ENCODE measurements at places on chromosomes 6 and 20. TPM values are rescaled to one million over a fixed set of nuclear protein-coding genes. Genes with fewer than 3 reads are reported as not detected.

- no peaks in the 10 kb centered on the region for H3K4me1 ChIP-seq
- H3K27ac ChIP-seq, result no peak overlapping the region
Observed at GRCh38 chr20:6700563-6701329, 66.7 kb upstream of the BMP2 start.

Gene RSPH4A
- 0.15 TPM for total RNA-seq

Gene TMC2
- not detected for total RNA-seq

Gene HLA-DQB2
- not detected for total RNA-seq

DNA sequence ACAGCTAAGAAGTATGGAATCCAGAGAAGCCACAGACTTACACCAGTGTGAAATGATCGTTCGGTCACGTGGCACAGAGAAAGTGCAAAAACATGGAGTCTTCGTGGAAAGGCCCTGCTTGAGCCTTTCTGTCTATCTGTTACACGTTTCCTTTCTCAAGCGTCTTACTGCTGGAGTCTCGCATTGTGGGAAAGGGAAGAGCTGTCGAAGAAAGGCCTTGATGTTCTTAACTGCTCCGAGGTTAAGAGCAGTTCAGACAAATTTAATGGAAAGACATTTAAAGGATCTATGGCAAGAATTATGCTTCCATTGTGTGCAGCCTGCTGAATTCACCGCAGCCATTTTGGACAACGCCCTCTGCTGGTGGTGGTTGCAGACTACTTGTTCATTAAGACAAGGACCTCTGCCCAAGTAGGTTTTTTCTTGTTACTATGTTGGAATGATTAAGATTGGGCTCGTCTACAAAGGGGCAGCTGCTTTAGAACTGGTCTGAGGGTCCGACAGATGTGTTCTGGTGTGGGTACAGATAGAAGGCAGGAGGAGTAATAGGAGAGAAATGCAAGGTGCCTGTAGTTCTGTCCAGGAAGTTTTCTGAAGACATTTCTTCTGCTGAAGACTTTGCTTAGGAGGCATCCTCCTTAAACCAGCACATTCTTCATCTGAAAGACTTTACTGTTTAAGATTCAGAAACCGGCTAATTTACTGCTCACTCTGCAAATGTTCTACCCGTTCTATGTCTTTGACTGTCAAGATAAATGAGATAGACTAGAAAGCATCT is 24.7 kb upstream of the CCN6 start:
- peaks cover 46% of the 10 kb centered on the region for H3K4me1 ChIP-seq
- peak; percentile 77 for DNase-seq
- no peaks in the 10 kb centered on the region for H3K27me3 ChIP-seq
- H3K27ac ChIP-seq, result peak overlapping the region; percentile 77

Gene LY6G6C
- total RNA-seq, result not detected

Gene ASF1A
- 55.7 TPM for total RNA-seq

Gene STMN3
- 20.9 TPM for total RNA-seq

DNA sequence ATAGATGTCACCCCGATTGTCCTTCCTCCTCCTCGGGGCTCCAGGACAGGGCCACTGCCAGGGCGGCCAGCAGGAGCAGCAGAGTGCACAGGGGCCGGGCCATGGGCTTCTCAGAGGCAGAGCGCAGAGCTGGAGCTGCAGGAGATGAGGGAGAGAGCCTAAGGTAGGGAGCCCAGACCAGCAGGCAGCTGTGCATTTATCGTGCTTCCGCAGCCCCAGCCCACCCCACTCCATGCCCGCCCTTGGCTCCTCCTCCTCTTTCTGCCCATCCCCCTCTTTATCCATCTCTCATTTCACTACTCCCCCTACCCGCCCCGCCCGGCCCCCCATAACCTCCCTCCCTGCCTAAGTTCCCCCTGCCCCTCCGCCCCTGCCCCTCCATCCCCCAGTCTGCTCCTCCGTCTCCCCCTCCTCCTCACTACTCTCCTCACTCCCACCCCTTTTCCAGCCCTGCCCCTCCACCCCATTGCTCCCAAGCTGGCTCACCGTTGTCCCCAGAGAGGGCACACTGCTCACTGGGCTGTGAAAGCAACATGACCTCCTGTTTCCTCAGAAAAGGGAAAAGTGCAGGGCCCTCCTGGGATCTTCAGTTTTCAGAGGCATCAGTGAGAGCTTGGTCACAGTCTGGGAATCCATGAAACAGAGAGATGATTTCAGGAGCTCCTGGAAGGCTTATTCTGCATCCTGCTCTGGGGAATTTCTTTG is 25.5 kb upstream of the CST1 start:
- H3K36me3 ChIP-seq, result no peaks in the 10 kb centered on the region
- no peak overlapping the region for H3K27ac ChIP-seq
- H3K27me3 ChIP-seq, result peaks cover 4% of the 10 kb centered on the region
- DNase-seq, result no peak
- H3K4me3 ChIP-seq, result no peak overlapping the region

DNA sequence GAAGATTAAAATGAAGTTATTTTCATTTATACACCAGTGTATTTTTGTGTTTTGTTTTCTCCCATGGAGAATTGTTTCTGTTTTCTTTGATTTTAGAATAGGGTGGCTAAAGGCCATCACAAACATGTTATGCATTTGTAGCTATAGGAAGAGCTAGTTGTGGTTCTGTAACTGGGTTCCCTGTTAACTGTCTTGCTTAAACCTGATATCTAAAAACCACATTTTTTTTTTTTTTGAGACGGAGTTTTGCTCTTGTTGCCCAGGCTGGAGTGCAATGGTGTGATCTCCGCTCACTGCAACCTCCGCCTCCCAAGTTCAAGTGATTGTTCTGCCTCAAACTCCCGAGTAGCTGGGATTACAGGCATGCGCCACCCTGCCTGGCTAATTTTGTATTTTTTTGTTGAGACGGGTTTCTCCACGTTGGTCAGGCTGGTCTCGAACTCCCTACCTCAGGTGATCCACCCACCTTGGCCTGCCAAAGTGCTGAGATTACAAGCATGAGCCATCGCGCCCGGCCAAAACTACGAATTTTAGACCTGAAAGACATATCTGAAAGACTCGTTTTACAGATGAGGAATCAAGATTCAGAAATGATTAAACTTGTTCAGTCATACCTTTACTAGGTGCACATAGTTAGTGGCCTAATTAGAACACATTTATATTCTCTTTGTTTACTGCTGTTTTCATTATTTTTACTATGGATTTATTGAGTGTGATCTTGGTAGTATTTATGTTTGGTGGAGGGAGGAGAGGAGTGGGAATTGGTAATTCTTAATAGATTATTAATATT is 18.0 kb downstream of the SCAF8 start:
- DNase-seq, result no peak
- H3K36me3 ChIP-seq, result peaks cover 35% of the 10 kb centered on the region
- H3K27me3 ChIP-seq, result no peaks in the 10 kb centered on the region
- H3K27ac ChIP-seq, result no peak overlapping the region
- no peak overlapping the region for H3K4me3 ChIP-seq
- peaks cover 20% of the 10 kb centered on the region for H3K4me1 ChIP-seq
